ENCODE measurements at places on chromosomes 6 and 20.

- DNase-seq: no peak
Measured at GRCh38 chr6:142728910-142729481, 216.0 kb downstream of the HIVEP2 start.

- no peak for DNase-seq
Measured at GRCh38 chr20:41538810-41539596, 79.2 kb downstream of the CHD6 start.

- DNase-seq: no peak
Measured at GRCh38 chr6:27295301-27296079, 16.6 kb downstream of the POM121L2 start.

GRCh38 chr20:49281913-49282467 lies 4.1 kb upstream of the ZNFX1 start:
- DNase-seq: no peak

DNA sequence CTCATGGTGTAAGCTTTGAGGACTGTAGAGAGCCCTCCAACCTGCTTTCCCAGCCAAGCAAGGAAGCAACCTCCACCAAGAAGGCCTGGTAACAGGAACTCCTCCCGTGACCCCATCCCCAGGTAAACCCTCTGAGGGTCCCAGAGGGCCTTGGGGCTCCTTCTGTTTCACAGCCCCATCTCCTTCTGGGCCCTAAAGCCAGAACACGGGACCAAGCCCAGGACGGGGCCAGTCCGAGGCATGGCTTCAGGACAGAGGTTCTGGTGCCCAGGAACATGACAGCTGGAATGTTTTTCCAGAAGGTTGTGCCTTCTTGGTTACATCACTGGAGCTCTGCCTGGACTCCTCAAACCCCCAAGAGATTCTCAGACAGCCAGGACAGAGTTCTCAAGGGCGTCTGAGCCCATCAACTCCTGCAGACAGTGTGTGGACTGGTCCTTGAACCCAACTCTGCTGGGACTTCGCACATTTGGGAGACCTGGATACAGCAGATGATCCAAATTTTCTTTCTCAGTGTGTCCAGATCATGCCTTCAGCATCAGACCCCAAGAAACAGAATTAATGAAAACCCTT lies 43.1 kb downstream of the RRBP1 start:
- no peak for DNase-seq

GRCh38 chr20:59772373-59772705 lies 161.1 kb downstream of the SYCP2 start:
- no peak for DNase-seq

DNA sequence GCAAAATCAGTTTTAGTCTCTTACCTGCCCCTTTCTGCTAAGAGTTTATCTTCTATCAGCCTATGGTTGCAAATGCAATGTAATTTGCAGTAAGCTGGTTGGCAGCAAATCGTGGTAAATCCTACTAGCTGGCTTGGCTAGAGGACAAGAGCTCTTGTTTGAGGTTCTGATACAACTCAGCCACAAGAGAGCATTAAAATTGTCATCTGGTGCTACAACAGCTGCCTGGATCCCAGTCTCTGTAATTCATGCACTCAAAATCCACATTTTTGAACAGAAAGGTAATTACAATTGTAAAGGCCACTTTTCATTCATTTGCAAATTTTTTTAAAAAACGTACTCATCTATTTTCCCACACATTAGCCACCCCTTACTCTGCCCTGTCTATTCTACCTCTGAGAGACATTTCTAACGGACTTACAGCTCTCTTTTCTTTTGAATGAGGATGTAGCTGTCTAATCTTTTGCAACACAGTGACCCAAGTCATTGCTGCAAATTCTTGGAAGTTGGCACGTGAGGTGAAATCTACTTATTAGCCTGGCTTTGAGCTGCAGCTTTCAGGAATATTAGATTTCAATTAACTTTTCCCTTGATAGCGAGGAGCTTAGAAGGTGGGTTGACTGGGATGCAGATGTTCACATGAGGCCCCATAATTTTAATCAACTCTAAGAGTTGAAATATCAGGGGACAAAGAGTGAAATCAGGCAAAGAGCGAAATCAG lies 54.0 kb upstream of the FAM184A start:
- no peak for DNase-seq

DNA sequence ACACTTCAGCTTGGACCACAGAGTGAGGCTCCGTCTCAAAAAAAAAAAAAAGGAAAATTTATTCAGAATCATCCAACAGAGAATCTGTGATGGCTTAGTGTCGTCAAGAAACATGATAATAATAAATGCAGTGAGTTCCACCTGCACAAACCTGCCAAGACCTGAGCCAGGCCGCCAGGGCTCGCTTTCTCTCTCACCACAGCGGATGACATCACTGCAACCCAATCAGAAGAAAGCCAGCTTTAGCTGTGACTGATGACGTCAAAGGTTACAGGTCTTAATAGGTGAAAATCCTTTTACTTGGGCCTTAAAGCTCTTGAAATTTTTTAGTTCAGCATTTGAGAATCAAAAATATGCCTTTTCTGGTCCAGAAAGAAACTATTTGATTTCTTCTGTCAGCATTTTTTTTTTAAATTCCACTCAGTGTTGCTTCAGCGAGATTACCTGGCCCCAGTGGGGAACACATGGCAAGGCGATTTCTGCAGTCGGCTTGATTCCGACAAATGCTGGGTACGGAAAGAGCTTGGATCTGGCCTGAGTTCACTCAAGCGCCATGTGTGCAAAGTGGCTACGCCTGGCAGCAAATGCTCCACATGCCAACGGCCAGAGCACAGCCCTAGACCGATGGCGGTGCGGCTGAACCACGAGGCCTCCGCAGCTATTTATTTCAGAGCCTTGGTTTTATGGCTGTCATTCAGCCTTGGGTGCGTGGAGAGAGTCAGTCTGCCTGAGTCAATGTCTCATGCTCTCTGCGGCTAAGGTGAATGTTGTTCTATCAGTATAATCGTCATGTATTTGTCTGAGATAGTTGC lies 105.7 kb upstream of the QKI start:
- DNase-seq: no peak

DNA sequence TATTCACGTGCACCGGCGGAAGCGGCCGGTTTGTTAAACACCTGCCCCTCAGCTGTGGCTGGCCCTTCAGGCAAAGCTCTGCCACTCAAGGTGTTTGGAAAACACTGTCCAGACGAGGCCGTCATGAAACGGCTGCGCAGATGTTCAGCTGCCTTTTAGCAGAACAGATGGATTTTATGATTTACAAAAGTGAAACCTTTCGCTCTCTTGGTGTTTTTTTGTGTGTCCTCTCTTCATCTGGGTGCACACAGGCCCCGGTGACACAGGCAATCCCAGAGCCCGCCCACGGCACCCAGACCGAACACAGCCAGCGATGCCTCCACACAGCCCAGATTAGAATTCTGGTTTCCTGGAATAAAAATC lies 397.0 kb downstream of the SMOC2 start:
- DNase-seq: no peak

GRCh38 chr6:24149296-24149695 lies 23.3 kb downstream of the NRSN1 start:
- DNase-seq: no peak

- no peak for DNase-seq
Measured at GRCh38 chr6:14729129-14729871, 516.6 kb upstream of the JARID2 start.

DNA sequence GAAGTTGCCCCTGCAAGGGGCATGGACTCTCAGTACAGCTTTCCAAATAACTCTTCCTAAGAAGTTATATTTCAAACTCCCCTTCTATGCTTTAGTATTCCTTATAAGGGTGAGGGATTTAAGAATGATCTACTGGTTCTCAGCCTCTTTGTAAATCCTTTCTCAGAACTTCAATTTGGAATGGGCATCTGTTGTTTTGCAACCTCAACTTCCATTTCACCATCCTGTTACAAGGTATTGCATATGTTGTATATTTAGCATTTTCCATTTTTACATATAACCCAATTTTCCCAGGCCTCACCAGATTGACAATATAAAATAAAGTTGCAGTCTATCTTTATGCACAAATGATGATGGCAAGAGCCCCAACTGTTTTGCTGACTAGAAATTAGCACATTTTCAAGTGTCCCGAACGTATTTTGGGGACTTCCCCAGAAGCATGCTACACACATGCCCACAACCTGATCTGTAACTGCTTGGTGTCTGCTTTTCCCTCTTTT lies 154.9 kb upstream of the CARMIL1 start:
- no peak for DNase-seq

GRCh38 chr20:64247970-64248841 lies 7.3 kb upstream of the PCMTD2 start:
- no peak for DNase-seq

DNA sequence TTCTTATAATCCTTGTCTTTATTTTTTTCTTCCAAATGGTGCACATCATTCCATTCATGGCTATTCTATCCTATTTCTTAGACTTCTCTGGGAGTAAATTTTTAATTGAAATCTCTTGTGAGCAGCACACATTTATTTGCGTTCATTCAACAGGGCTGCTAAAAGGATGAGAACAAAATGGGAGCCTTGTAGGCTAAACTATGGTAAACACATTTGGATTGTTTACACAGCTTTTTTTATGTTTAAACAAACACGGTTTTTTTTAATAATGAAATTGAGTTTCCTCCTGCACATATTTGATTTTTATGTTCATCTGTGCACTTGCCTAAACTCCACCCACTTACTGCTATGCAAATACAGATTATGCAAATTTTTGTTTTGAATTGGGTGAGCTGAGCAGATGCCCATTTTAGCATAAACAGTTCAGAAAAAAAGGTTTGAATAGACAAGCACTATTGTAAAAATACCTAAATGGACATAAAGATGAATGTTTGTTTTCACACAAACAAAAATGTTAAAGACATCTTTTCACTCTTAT lies 92.0 kb downstream of the OLIG3 start:
- DNase-seq: no peak

GRCh38 chr6:140872885-140873284 lies 1259.8 kb upstream of the GJE1 start:
- no peak for DNase-seq
